ENCODE measurements at places on chromosomes 5 and 9.

DNA sequence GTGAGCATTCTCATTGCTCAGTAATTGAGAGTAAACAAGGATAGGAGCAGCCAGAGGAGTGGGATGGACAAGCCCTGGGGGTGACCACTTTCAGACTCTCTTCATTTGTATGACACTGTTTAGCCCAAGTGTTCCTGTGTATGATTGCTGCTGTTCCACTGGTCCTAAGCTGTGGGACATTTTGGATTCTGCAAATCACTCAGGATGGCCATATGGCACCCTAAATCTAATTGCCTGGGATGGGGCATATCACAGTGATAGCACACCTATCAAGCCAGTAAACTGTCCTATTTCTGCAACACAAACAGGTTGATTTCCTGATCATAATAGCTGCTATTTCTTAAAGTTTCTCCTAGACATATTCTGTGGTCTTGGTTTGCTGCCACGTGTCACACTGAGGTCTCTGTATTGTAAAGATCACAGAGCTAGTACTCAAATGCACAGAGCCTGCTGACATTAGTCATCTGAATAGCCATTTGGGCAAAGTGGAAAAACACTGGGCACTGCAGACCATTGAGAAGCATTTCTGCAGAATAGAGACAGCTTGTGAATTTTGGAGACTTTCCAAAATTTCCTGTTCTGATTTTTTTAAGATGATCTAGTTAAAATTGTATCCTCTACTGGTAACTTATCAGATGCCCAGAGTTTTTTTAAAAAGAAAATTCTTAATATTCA lies 320.2 kb downstream of the RFX3 start:
- DNase-seq: no peak

DNA sequence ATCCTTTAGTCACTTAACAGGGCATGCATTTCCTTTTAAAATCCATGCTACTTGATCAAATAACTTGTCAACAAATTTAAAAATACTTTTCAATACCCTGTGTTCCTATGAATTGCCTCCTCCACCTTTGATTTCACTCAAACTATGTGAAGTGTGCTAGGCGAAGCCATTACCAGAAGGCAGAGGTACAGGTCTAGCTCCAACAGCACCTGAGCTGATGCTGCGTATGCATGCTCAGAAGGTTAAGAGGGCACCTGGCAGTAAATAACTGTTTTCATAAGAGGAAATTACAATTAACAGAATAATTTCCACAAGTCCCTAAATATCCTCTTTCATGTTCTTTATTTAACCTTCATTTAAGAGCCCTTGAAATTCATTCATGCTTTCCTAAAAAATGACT lies 251.8 kb downstream of the EFNA5 start:
- DNase-seq: no peak

DNA sequence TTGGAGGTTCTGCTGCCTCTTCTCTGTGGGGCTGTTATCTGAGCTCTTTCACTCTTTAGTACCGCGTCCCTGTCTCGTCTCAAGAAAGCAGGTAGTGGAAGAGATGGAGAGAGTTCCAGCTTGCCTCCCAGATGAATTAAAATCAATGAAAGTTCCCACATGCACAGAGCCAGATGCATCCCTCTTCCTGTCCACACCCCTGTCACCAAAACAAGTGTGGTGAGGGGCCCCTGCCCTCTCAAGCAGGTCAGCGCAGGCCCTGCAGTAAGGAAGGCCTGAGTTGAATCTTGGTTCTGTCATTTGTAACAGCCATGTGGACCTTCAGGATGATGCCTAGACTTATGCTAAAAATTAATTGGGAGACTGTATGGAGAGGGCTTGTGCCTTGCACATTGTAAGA lies 26.9 kb downstream of the GALNT10 start:
- DNase-seq: no peak

DNA sequence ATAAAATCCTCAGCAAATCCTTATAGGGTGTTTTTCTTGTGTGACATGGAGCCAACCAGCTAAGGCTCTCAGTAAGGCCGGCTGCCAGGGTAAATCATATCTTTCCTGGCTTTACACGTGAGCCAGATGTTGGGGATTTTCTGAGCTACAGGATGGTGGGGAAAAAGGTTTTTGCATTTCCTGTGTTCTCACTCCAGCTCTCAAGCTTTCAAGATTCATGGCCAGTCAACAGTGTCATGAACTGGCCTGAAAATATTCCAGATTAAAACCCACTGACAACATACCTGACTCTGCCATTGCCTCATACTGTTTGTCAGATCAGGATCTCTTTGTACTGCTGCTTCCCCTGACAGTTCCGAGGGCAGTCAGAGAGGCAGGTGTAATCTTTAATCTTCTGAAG lies 306.9 kb downstream of the GLIS3 start:
- DNase-seq: no peak

Measured in effector CD4-positive, alpha-beta T cell (primary cell).